Cardiac muscle cell (in vitro differentiated cells and primary cell): ENCODE measurements at places on chromosomes 11 and 22. TPM values are rescaled to one million over a fixed set of nuclear protein-coding genes. Genes with fewer than 3 reads are reported as not detected.

DNA sequence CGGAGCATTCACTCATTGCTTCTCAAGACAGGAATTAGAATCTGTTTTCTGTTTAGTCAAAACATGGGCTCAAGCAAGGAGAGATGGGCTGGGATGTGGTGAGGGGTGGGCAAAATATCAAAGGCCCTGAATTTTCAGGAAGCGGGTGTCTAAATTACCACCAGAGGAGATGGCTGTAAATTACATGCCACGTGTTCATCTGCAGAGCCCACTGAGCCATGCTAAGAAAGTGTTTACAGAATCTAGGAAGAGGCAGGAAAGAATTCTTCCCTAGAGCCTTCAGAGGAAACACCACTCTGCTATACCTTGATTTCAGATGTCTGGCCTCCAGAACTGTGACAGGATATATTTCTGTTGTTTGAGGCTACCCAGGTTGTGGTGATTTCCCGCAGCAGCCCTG is 46.1 kb downstream of the CLMP start:
- DNase-seq, result no peak

GRCh38 chr22:43001271-43002201 is 13.4 kb downstream of the PACSIN2 start:
- peak; percentile 67 for DNase-seq

DNA sequence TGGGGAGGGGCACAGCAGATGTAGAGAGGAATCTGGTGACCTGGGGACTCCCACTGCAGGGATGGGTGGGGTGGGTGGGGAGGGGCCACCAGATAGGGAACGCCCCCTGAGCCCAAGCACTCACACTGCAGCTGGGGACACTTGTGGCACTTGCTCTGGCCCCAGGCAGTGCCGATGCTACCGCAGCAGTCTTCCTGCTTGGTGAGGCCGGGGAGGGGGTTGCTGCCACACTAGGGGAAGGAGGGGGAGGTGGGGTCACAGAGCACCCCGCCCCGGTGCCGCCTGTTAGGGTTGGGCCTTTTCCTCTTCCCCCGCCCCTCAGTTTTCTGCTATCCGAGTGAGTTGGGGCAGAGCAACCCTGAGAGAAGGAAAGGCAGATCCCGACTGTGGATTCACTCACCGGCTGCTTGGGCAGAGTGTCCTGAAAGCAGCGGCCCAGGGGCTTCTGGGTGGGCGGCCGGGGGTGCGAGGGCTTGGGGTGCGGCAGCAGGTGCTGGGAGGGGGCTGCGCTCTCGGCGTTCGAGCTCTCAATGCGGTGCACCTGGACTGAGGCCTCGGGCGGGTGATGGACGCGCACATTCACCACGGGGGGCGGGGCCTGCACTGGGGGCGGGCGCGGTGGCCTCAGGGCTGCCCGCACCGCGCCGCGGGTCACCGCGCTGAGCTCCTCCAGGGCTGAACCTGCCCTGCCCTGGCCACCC is 4.7 kb downstream of the LTBP3 start:
- DNase-seq, result no peak

Gene OR51I1
- polyA plus RNA-seq, result not detected in 2 replicates

- peak; percentile 27 for DNase-seq
Observed at GRCh38 chr22:37898441-37899181, 7.5 kb upstream of the MICALL1 start.

Gene TNNI2
- polyA plus RNA-seq, result 1.1 and 2.5 TPM in 2 replicates

Gene OR52I1
- polyA plus RNA-seq, result 0.33 TPM in 1 of 2 replicates, not detected in the other

DNA sequence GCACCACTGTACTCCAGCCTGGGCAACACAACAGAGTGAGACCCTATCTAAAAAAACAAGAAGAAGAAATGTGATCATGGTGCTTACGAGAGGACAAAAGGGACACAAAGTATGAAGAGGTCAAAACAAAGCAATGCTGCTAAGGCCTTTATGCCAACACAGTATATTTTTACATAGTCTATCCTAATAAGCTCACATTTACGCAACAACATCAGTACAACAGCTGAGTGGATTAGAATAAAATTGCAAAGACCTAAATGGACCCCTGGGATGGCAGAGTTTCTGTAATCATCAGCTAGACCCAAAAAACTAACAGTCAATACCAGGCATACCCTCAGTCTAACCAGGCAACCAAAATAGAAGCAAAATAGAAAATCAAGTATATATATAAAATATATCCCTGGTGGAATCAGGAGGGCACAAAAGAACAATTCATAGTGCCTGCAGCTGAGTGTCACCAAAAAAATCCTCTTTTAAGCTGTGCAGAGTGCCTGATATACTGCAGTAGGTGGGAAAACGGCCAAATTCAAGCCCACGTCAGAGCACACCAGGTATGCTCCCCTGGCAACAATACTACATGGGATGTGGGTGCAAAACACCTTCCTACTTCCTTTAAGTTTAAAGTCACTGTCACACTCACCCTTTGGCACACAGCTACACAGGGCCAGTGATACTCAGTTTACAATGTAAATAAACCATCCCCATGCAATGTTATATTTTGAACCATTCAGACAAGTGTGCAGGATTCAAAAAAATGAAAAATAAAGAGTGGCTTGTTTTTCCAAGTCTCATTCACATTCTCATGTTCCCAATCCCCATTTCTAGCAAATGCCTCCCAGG is 57.8 kb downstream of the RBFOX2 start:
- no peak for DNase-seq

Gene TMA7B
- polyA plus RNA-seq, result not detected in 2 replicates

- DNase-seq, result no peak
Observed at GRCh38 chr11:62401811-62402210, 17.0 kb upstream of the SCGB1A1 start.

- no peak for DNase-seq
Observed at GRCh38 chr11:11993839-11994238, 14.6 kb downstream of the DKK3 start.

DNA sequence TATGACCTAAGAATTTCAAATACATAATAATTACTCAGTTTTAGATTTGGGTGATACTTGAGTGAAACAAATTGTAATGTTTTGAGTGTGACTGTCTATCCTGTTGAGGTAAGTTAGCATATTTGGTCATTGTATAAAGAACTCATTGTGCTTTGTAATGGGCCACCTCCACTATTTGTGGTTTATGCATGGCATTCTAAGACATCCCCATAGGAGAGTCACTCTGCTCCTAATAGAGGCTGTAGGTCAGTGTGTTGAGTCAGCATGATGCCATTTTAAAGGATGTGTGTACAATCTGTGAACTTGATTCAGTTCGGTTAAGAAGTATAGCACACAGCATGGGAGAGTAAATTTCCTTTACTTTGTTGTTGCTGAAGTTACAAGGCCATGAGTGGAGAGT is 1112.4 kb downstream of the JRKL start:
- no peak for DNase-seq

DNA sequence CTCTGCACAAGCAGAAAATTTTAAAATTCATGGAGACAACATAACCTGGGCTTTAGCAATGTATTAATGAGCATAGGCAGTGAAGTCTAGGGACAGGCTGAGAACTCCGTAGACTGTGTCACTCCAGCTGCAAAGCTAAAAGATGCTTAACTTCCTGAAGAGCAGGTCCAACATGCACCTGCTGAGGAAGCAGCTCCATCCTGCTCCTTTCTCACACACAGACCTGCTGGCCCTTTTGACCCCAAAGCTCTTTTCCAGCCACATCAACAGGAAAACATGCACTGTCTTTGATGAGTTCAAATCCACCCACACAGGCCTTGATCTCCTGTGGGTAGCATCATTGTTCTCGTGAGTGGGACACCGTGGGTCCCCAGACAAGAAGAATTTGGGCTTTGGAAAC is 36.0 kb downstream of the SYN3 start:
- no peak for DNase-seq

GRCh38 chr11:60175860-60176275 is 7.0 kb downstream of the MS4A6A start:
- no peak for DNase-seq

Gene IRAG1
- 3.1 and 5.2 TPM in 2 replicates for polyA plus RNA-seq

DNA sequence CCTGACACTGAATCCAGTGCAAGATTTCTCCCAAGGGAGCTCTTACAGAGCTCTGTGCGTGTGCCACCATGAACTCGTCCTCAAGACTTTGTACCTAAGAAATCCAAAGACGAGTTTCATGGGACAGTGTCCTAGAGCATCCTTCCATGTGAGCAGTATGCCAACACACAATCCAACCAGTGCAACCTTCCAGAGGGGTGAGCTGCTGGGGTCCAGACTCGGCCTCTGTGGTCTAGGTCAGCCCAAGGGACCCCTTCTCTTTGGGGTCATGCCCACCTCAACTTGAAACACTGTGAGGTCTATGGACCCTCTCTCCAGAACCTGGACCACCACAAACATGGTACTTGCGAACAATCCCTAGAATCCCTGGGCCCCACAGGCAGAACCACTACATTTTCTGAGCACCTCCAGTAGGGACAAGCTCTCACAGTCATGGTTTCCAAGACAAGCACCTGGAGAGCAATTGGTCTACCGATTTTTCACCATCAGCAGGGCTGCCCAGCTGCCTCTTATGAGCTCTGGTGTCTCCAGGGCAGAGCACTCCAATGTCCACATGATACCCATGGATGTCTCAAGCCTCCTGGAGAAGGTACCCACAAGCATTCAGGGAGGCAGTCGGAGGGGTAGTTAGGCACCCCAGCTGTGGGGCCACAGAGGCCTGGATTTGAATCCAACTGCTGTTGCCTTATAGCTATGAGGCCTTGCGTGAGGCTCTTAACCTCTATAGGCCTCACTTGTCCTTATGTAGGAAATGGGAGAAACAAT is 7.7 kb downstream of the CHST1 start:
- no peak for DNase-seq

DNA sequence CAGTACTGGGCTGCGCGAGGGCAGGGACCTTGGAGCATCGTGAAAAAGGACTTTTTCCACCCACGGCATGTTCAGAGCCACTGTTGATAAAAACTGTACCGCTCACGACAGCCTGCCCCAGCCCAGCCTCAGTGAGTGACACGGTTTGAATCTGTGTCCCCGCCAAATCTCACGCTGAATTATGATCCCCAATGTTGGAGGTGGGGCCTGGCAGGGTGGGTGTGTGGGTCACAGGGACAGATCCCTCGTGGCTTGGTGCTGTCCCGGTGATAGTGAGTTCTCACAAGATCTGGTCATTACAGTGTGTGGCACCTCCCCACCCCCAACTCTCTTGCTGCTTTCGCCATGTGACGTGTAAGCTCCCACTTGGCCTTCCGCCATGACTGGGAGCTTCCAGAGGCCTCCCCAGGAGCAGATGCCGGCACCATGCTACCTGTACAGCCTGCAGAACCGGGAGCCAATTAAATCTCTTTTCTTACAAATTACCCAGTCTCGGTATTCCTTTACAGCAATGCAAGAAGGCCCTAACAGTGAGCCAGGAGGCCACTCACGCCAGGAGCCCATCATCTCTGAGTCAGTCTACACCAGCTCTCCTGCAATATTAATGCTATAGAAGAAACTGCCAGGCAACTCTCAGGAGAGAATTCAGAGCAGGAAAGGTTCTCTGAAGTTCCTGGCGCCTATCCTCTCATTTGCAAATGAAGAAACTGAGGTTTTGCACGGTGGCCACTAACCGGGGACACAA is 1.3 kb downstream of the TOLLIP start:
- no peak for DNase-seq

- DNase-seq, result no peak
Observed at GRCh38 chr11:129242855-129243254, 50.7 kb upstream of the ARHGAP32 start.

DNA sequence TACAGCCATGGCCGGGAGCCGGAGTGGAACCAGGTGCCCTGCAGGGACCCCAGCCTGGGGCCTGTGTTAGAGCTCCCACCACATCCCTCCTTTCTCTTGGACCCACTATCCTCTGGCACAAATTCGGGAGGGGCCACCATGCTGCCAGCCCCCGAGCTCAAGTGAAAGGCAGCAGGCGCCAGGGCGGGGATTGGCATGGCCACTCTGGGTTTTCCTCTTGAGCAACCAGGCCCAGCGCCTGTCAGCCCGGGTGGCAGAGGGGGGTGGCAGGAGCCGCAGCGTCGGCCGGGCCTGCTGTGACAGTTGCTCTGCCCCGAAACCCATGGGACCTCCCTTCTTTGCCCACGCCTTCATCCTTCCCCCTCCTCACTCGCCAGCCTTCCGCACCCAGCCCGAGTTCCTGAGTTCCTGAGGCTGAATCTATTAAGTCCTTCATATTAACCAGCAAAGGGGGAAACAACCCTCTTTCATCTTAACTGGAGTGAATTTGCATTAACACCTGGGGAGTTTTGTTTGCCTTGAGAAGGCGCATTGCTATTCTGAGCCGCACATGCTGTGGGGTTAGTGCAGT is 16.8 kb upstream of the CABP7 start:
- DNase-seq, result no peak

Gene CCDC87
- 1.2 and 4.8 TPM in 2 replicates for polyA plus RNA-seq

DNA sequence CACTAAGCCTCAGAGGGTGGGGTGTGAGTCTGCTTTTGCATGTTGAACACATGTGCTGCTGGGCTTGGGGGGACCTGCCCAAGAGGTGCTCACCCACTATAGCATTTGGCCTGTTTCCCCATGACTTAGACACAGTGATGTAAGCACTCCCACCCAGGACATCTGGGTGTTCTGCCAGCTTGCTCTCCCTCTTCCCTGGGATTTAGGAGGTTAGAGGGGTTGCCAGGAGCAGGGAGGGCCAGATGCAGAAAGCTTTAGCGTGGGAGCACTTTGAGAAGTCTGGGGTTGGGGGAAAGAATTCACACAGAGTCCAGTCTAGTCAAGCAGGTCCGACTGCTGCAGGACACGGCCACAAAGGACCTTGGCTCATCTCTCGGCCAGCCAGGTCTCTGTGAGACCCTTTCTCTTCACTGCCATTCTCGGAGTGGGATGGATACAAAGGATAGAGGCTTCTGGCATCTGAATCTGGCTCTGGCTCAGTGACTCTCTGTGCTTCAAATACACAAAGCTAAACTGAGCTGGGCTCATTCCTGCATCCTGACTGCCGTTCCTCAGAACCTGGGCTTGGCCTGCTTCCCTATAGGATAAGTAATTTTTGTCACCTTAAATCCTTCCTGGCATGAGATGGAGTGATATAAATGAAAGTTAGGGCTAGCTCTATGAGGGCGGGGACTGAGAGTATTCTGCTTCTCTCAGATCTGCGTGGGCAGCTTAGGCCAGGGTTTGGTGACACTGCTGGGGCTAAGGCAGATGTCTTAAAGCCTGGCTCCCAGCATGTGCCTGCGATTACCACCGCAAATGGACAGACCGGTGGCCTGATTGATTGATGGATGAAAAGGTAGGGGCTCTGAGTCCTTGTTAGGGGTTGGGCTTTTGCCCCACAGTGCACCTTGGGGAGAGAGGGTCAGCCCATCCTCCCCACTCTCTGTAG is 14.5 kb downstream of the USP2 start:
- no peak for DNase-seq

GRCh38 chr11:19673924-19674729 is 38.5 kb upstream of the NAV2 start:
- peak; percentile 80 for DNase-seq

GRCh38 chr11:133549826-133550225 is 17.5 kb upstream of the OPCML start:
- no peak for DNase-seq

GRCh38 chr11:4026389-4026788 is 68.2 kb upstream of the RRM1 start:
- no peak for DNase-seq

GRCh38 chr11:106695506-106695905 is 322.8 kb downstream of the GUCY1A2 start:
- peak; percentile 62 for DNase-seq

- DNase-seq, result peak; percentile 82
Observed at GRCh38 chr11:110173811-110174644, 80.8 kb downstream of the ZC3H12C start.
